ENCODE measurements at places on chromosomes 1 and 21. TPM values are rescaled to one million over a fixed set of nuclear protein-coding genes. Genes with fewer than 3 reads are reported as not detected.
A peak's percentile ranks its signal among the peaks of the same experiment; 100 is the strongest.

Gene OR2AK2
- not detected for total RNA-seq

- no peak for DNase-seq
Measured at GRCh38 chr1:201511396-201511940, 4.5 kb upstream of the CSRP1 start.

DNA sequence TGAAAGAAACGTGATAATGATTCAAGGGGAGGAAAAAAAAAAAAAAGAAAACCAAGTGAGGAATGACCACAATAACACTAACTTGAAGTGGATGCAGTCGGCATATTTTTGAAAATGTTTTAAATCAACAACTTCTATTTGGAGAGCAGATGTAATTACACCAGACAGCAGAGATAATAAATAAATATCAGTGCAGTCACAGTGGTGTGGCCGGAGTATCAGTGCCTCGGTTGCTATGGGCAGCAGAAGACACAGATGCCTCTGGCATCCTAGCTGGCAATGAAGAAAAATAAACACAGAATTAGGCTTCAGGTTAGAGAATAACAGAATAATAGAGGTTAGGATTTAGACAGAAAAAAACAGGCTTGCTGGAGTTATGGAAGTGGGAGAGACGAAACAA is 888.3 kb downstream of the LTN1 start:
- no peak for DNase-seq

DNA sequence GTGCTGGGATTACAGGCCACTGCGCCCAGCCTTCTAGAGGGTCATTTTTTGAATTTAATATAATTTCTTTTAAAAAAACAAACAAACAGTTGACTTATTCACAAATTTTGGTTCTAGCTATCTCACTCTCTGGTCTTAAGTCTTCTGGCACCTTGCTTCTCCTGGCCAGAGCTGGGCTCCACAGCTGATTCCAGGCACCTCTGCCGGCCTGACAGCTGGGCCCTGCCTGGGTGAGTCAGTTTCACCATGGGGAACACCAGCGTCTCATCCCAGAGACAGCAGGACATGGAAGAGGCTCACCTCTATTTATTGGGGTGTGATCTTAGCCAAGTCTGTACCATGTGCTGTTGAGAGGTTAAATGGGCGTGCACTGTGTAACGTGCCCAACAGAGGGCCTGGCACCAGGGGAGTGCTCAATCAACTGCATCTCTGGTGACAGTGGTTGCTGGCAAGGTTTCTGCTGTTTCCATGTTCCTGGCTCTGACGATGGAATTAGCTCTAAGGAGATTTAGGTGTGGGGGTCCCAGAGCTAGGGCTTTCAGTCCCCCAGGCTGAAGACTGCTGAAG is 956 bp downstream of the CPLANE2 start:
- no peak for DNase-seq

Gene NLRP3
- total RNA-seq = 0.11 TPM

DNA sequence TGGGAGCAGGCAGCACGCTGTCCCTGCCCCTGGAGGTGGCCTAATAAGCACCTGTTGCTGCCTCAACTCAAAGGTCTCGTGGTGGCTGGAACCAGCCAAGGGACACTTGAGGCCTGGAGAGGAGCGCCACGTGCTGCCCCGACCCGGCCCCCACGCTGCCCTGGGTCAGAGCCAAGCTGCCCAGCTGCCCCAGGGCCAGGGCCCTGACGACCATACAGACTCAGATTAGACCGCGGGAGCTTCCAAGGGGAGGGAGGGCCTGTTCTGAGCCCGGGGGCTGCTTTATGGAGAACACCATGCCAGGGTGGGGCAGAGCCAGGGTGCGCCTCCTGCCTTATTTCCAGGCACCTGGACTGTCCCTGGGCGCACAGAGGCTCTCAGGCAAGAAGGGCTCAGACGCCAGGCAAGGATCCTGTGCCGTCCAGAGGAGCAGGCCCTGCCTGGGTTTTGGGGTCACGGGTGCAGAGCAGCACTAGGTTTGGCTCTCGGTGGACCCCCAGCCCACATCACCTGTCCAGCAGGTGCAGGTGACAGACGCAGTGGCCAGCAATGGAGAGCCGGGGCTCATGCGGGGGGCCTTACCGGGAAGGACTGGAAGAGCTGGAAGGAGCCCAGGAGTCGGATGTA is 18.6 kb downstream of the KRTAP10-1 start:
- DNase-seq = no peak

Gene CAP1
- total RNA-seq = 252 TPM

GRCh38 chr21:44848821-44849521 is 24.5 kb downstream of the PTTG1IP start:
- no peak for DNase-seq

Gene THEM5
- total RNA-seq = not detected

GRCh38 chr1:32220746-32221580 is 1.2 kb downstream of the TMEM234 start:
- DNase-seq = no peak

DNA sequence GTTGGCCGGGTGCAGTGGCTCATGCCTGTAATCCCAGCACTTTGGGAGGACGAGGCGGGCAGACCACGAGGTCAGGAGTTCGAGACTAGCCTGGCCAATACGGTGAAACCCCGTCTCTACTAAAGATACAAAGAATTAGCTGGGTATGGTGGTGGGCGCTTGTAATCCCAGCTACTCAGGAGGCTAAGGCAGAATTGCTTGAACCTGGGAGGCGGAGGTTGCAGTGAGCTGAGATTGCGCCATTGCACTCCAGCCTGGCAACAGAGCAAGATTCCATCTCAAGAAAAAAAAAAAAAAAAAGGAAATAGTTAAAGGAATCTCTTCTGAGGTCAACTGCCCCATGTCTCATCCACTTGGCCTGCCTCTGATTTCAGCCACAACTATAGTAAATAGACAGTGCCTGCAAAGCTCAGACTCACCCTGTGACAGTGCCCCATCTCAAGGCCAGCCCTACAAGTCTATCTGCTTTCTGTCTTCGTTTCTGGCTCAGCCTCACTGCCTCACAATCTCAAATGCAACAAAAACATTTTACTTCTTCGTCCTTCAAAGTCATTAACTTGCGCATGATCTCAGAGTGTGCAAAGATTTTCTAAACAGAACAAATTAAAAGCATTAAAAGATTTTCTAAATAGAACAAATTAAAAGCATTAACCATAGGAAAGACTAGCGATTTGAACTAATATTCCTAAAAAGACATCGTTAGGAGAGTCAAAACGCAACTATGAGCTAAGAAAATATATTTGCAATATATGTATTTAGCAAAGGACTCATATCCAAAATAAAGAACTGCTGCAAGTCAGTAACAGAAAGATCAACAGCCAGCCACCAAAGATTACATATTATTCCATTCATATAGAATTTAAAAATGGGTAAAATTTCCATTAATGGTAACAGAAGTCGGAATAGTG is 65.0 kb upstream of the PRDX6 start:
- DNase-seq = no peak

Gene C2CD2
- 45.0 TPM for total RNA-seq

DNA sequence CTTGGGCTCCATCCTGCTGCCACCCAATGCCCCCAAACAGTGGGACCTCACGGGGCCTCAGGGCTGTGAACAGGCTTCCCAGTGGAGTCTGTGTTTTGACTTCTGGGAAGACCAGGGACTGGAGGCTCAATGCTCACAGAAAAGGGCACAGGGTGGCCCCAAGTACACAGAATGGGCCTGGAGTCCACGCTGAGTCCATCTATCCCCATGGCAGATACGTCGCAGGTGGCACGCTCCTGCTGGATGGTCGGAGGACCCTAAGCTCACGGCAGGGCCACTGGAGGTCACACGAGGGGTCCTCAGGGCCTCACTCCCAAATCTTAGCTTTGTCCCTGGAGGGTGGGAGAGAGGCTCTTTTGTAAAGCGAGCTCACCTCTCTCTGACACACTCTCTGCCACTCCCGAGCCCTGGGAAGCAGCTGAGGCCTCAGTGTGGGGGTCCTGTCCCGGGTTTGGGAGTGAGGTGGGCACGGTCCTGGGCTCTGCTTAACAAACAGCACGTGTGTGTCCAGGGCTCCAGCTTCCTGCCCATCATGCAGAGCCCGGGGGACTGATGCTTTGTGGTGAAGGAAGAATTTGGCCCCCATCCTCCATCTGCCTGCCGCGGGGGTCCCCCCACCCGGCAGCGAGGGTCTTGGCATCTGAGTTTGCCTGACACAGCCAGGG is 27.2 kb upstream of the TTC34 start:
- no peak for DNase-seq

Gene TGFBR3
- 127 TPM for total RNA-seq

GRCh38 chr1:54013393-54014008 is 4.5 kb downstream of the LDLRAD1 start:
- DNase-seq = no peak

DNA sequence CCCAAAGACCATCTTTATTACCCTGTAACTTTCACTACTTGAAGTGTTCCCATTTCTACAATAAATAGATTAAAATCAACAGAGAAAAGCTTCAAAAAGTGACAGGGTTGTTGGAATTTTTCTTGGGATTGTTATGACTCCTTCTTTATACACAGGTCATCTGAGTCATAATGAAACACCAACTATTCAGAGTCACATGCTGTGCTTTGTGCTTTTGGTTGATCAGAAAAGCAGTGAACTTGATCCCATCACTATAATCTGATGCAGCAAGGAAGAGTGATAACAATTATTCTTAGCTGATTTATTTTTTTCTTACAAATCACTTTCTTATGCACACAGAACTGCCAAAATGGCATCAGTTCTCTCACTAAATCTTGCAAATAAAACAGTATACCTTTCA is 422.9 kb downstream of the PTBP2 start:
- DNase-seq = no peak

GRCh38 chr1:24713176-24713575 is 32.1 kb upstream of the CLIC4 start:
- no peak for DNase-seq

DNA sequence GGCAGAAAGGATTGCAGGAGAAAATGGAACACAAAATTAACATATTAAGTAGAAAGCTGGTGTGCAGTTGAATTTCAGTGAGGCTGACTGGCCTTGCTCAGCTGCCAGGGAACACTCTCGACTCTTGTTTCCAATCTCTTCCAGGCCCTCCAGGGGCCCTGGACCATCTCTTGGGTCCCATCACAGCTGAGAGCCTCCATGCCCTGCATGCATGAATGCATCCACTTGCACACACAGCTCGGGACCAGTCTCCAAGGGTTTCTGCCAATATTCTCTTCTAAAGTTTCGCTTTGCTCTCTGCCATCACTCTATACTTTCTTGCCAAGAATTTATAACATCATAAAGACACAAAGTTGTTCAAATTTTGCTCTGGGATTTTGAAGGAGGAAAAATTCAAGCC is 200.3 kb downstream of the DSCAM start:
- no peak for DNase-seq

Gene IL20
- total RNA-seq = not detected

DNA sequence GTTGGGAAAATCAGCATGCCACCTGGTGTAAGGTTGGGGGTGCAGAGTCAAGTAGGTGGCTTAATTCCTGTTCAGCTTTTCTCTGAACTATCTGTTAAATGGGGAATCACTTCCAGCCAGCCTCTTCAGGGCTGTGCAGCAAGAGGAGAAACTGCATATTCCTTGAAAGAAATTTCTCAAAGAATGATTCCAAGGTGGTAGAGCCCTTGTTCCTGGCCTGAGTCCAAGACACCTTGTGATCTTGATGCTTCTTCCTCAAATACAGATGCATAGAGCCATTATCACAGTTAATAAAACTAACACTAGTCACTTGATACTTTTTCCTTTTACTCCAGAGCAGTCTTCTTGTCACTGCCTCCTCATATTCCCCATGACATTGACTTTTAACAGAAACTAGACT is 5.2 kb downstream of the TXLNA start:
- DNase-seq = no peak

- no peak for DNase-seq
Measured at GRCh38 chr1:15114884-15115283, 38.7 kb upstream of the TMEM51 start.

GRCh38 chr1:19676438-19676922 is 11.8 kb downstream of the HTR6 start:
- DNase-seq = no peak

DNA sequence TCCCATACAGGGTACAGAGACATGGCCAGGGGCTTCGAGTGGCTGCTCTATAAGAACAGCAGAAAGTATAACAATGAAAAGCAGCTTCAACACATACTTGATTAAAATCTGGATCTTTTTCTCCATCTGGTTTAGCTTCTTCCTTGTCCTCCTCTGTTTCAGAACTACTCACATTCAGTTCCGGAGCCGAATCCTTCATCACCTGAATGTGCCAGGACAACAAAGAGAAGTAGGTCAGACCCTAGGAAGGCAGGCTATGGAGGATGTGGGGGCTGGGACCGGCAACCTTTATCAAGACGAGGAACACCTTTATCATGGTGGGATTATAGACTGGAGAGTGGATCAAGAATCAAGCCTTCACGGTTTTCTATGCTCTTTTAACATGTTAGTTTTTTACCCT is 32.2 kb upstream of the RAP1GAP start:
- no peak for DNase-seq

Gene SPOCD1
- 30.7 TPM for total RNA-seq

Gene HSPB7
- total RNA-seq = 191 TPM

GRCh38 chr1:68442822-68443556 is 6.8 kb downstream of the RPE65 start:
- DNase-seq = peak; percentile 64

DNA sequence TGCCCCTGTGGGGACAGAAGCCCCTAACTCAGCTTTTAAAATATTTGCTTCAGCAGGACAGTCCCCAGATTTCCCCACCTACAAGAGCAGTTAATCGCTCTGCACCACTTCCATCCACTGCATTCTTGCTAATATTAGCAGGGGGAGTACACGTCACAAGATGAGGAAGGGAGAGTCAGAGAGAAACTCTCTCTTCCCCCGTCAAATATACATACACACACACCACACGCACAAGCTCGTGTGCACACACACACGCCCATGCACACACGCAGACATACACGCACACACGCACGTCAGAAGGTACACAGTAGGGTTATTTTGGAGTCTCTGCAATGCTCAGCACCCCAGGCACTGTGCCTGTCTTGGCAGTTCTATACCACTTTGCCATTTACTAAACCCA is 2.1 kb downstream of the CLCA1 start:
- no peak for DNase-seq

- no peak for DNase-seq
Measured at GRCh38 chr1:151655371-151655770, 43.5 kb downstream of the SNX27 start.

DNA sequence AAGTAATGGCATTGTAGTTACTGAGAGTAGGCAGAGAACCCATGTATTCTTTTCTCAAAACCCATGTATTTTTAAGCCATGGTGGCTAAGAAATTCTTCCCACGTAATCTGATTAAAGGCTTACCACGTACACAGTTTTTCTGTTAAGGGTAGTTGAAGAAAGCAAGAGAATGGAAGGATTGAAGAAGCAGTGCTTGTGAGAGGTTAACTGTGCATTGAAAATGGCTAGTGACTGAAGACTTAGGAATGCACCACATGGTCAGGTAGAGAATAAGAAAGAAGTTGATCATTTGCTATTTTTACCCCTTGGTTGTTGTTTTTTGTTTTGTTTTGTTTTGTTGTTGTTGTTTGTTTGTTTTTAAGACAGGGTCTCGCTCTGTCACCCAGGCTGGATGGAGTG is 178.9 kb upstream of the SNX7 start:
- no peak for DNase-seq

Gene C1orf94
- total RNA-seq = not detected

Gene PERM1
- not detected for total RNA-seq

Gene C1QB
- total RNA-seq = 454 TPM

Data from ascending aorta (tissue), 2 donors.